ENCODE measurements at places on chromosomes 7 and 10.

GRCh38 chr10:31847515-31847914 is 81.1 kb downstream of the ARHGAP12 start:
- no peak for DNase-seq

DNA sequence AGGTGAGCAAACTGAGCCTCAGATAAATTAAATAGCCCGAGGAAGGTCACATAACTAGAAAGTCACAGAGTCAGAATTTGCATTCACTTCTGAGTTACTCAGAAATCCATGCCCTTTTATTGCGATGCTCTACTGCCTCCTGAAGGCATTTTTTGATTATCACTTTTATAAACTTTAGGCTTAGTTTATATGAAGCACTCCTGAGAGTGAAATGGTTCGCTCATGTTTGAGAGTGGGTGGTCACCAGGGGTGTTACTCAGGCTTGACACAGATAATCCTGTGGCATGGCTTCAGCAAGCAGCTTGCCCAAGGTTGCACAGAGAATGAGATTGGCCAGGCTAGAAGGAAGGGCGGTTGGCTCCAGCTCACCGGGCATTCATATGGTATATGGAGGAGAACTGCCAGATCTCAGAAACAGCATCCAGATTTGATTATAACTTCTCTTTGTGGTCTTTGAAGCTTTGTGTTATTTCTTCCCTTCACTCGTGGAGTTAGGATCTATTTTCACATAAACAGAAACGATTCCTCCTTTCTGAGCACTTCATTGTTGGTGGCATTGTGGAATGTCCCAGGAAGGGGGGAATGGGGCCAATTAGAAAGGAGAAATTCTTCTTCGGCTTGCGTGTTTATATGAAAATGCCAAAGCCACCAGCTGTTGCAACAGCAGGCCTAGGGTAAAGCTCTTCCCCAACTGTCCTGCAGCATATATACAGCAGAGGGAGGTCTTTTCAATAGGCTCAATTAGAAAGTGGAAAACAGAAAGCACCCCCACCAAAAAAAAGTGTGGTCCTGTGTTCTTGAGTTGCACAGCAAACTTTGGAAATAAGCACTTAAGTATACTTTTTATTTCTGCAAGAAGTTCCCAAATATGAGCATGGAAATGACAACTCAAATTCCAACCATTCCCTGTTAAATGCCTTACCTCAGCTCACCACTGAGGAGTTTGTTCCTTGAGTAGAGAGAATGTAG is 628.8 kb downstream of the SUGCT start:
- no peak for DNase-seq

DNA sequence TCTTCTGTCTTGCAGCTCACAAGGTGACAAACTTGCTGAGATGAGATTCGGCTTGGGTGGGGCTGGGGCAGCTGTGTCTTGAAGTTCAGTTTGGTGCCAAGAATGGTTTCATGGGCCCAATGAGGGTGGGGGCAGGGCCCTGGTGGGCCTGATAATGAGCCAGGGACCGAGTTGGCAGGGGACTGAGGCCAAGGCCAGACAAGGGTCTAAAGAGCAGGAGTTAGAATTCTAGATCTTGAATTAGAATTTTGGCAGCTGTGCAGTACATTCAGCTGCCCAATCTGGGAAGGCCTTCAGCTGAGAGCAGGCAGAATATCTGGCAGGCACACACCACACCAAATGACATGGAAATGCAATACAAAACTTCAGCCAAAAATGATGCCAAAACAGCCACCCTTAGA is 1.5 kb upstream of the JAZF1 start:
- DNase-seq: peak; percentile 92

- no peak for DNase-seq
Measured at GRCh38 chr10:24428410-24428782, 219.5 kb downstream of the KIAA1217 start.

DNA sequence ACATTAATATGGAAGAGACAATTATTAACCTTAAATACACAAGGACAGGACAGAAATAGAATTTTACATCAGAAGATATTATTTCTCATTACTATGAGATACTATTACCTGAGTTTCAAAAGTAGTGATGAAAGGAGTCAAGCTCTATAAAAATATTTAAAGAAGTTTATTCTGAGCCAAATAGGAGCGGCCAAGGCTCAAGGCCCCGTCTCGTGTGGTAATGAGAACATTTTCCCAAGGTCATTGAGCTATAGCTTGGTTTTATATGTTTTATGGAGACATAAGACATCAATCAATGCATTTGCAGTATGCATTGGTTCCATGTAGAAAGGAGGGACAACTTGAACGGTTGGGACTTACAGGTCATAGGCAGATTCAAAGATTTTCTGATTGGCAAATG is 29.4 kb upstream of the ZMYND11 start:
- DNase-seq: no peak

DNA sequence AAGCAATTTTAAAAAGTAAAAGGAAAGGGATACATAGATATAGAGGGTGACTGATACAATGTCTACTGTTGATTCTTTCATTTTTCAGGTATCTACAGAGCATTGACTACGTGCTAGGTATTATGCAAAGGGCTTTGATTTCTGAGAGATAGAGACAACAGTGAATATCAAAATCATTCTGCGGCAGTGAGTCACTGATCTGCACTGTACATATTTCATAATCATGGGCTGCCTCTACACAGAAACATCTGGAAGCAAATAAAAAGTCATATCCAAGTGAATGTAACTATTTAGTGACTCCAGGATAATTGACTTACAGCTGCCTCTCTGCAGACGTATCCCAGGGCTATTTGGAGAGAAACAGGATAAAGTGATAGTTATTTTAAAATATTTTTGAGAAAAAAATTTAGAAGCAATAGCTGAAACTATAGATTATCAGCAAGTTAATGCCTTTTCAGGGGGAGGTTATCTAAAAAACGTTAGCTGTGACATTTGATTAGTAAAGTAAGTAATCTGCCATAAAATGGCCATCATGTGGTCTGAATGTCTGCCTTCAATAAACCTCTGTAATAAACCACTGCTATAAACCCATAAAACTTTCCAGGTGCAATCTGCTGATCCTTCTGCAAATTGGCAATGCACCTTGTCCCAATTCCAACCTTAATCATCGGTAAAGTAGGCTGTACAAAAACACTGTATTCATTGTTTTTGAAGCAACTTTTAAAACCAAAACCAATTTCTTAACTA is 43.7 kb downstream of the CPXM2 start:
- no peak for DNase-seq

GRCh38 chr7:8157296-8157695 is 104.7 kb downstream of the ICA1 start:
- no peak for DNase-seq

DNA sequence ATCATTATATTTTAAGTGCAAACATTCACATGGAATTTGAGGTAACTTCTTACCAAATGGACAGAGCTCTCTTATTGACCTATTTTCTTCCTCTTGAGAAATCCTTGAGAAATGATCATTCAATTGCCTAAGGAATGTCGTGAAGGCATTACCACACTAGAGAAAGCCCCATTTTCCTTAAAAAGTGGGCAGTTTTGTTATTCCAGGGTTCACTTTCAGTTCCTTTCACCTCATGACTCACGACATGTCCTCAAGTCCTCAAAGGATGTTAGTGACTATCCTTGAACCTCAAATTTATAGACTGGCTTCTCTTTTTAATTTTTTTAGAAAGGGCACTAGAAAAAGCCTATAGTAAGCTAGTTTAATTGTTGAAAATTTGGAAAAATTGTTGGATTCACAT is 40.4 kb upstream of the SMIM30 start:
- no peak for DNase-seq

- DNase-seq: no peak
Measured at GRCh38 chr10:124524991-124525653, 63.5 kb downstream of the LHPP start.

- no peak for DNase-seq
Measured at GRCh38 chr10:1715821-1716220, 21.5 kb downstream of the ADARB2 start.

- no peak for DNase-seq
Measured at GRCh38 chr7:98784216-98784785, 85.5 kb downstream of the TMEM130 start.

- no peak for DNase-seq
Measured at GRCh38 chr7:54705436-54705835, 53.6 kb downstream of the SEC61G start.

DNA sequence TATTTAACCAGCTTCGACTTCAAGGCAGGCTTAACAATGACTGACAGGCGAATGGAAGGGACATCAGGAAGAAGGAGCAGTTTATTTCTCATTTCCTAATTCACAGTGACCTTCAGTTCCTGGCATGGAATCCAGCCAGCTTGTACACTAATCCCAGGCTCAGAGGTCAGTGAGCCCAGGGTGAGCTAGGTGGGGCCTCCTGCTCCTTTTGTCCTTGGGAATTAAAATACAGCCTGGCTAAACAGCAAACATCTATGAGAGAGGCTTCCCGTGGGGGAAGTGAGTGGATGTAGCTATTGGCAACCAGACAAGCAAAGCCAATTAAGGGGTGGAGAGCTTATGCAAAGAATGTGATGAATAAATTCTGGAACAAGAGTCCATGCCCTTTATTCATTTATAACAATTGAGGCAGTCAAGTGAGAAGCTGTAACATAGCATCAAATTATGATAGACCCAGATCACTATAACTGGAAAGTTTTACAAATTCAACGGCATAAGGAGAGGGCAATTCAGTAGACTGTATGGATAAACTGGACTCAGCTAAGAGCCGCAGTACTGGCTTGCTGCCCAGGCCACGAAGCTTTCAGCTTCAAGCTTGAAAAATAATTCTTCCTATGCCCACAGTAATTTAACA is 57.1 kb downstream of the STK17A start:
- DNase-seq: no peak
